Posterior cingulate gyrus (tissue), 11 donors: ENCODE measurements at places on chromosomes 5 and 9.

GRCh38 chr5:153504726-153505125, 14.3 kb downstream of the GRIA1 start:
- no peak for DNase-seq

DNA sequence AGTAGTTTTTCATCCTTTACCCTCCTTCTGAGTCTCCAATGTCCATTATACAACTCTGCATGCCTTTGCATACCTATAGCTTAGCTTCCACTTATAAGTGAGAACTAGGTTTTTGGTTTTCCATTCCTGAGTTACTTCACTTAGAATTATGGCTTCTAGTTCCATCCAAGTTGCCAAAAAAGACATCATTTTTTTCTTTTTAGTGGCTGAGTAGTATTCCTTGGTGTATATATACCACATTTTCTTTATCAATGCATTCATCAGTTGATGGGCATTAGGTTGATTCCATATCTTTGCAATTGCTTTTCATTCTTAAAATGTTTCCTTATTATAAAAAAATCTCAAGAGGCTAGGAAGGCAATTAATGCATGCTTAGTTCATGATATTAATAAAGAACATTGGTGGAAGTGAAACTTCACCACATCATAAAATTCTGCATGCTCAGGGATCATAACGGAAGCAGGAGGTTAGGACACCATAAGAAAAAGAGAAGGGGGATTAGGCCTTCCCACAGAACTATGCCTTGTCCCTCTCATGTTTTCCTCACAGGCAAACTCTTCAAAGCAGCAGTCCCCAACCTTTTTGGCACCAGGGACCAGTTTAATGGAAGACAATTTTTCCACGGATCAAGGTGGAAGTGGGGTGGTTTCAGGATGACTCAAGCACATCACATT, 105.2 kb downstream of the FRMD3 start:
- no peak for DNase-seq

- no peak for DNase-seq
Measured at GRCh38 chr5:90424245-90424644, 14.7 kb upstream of the CETN3 start.

DNA sequence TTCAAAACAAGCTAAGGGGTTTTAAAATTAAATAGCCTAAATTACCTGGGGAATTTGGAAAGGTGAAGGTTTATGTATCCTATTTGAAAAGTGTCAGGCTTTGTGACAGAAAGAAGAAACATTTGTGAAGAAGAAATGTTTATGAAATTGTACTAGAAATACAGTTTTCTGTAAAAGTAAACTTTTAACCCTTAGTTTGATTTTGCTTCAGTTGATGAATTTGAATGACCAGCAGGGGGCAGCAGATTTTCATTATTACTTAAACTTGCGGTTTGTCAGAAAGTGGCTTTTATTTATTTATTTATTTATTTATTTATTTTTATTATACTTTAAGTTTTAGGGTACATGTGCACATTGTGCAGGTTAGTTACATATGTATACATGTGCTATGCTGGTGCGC, 58.1 kb downstream of the NNT start:
- DNase-seq = no peak

DNA sequence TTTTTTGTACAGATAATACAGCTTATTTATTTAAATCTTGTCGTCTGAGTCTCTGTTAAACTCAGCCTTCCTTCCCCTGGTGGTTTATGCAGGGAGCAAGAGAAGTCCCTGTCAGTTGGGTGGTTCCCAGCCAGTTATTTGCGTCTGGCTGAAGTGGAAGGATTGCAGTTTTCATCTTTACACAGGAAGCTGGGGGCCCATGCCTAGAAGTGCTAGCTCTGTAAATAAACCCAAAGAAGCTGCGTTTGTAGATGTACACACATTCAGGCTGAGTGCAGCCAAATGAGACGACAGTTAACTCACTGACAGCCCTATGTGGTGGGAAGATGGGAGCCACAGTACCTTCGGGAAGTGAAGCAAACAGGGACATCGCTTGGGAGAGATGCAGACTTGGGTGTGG, 122.1 kb downstream of the SAXO1 start:
- DNase-seq = no peak

DNA sequence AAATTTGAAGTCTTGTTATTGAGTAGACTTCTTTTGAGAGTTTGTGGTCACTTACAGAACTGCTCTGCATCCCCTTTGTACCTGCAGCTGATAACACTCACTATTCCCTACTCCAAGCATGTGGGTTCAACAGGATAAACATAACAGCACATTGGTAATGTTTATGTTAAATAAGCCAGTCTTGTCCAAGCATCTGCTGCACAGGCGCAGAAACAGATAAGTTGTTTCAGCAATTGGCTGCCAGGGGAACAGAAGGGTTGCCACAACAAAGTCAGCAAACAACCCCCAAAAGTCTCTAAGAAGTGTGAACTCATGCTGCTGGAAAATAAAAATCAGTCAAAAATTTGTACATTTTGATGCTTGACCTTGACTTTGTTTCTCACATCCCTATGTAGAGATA, 174.6 kb downstream of the GDNF start:
- DNase-seq = no peak

DNA sequence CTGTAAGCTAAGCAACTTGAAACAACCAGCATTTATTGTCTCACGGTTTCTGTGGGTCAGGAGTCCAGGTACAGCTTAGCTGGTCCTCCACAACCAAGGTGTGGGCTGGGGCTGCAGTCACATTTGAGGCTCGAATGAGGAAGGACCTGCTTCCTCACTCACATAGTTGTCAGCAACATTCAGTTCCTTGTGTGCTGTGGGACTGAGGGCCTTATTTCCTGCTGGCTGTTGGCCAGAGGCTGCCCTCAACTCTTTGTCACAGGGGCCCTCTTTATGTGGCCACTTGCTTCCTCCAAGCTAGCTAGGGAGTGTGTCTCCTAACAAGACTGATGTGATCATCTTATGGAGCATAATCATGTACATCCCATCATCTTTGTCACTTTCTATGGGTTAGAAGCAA, 29.2 kb upstream of the SEMA4D start:
- DNase-seq = no peak

GRCh38 chr5:33841891-33842290, 49.9 kb downstream of the ADAMTS12 start:
- no peak for DNase-seq

- DNase-seq = peak; percentile 55
Measured at GRCh38 chr5:175657593-175658271, at the start of gene HRH2. Gene HRH2 (plus strand): TSS chr5:175658071. CDS start chr5:175683234, 25,163 bp downstream.

- DNase-seq = no peak
Measured at GRCh38 chr5:82839881-82840280, 237.3 kb downstream of the TMEM167A start.

DNA sequence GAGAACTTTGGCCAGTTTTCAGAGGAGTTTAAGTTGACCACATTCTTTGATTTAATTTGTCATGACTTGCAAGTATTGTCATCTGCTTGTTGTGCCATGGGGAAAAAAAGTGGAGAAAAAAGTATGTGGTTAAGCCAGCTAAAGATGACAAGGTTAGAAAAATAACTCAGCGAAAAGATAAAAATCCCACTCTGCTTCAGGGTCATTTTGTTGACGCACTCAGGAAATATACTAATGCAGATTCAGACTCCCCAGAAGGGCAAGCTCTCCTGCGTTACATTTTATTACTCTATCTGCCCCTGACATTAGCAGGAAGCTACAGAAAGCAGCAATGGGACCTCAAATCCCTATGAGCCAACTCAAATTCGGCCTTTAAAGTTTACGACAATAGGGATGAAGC, 27.6 kb upstream of the TESK1 start:
- DNase-seq = no peak

- DNase-seq = no peak
Measured at GRCh38 chr5:170092455-170093101, 13.1 kb upstream of the FOXI1 start.

- DNase-seq = no peak
Measured at GRCh38 chr9:113579283-113580040, 115.9 kb downstream of the RGS3 start.

DNA sequence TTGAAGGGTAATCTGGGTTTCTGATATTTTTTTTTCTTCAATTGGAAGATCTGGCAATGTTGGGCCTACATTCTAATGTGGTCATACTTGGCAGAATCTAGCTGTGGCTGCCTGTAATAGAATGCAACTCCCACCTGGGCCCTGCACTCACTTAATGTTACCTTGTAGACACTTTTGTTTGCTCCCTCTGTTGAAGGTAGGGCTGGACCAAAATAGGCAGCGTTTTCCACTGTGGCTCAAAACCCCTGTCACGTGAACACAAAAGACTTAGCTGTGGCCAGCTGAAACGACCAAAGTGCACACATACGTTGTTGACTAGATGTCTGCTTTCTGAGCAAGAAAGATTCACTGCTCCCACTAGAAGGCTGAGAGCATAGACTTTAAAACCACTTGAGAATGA, 117.6 kb upstream of the HMHB1 start:
- DNase-seq = no peak

- DNase-seq = no peak
Measured at GRCh38 chr9:7534211-7534935, 265.2 kb downstream of the DMAC1 start.

DNA sequence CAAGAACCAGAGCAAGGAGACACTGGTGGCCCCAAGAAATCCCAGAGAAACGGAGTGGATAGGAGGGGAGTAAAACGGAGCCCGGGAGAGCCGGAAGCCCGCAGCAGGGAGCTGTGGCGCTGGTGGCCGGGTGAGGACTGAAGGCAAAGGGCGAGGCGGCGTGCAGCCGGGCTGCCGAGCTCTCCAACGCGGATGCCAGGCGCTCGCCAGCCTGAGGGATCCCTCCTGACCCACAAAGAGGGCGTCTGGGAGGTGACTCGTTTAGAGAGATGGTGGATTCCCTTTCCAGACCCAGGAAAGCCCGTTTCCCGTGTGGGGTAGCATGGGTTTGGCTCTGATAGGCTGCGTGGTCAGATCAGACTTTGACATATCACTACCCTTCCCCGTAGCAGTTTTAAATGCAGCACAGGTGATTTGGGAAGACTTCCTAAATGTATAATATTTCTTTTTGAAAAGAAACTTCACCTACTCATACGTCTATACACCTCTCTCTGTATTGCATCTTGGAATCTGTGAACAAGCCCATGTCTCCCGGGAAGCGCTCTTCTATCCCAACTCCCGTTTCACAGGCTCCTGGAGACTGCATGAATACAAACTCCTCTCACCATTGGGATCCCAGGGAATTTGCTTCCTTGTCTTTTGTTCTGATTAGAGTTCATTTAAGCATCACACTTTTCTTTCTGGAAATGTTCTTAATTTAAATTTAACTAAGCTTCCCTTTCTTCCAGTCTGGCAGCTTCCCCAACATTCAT, 158.1 kb downstream of the C9orf152 start:
- no peak for DNase-seq

DNA sequence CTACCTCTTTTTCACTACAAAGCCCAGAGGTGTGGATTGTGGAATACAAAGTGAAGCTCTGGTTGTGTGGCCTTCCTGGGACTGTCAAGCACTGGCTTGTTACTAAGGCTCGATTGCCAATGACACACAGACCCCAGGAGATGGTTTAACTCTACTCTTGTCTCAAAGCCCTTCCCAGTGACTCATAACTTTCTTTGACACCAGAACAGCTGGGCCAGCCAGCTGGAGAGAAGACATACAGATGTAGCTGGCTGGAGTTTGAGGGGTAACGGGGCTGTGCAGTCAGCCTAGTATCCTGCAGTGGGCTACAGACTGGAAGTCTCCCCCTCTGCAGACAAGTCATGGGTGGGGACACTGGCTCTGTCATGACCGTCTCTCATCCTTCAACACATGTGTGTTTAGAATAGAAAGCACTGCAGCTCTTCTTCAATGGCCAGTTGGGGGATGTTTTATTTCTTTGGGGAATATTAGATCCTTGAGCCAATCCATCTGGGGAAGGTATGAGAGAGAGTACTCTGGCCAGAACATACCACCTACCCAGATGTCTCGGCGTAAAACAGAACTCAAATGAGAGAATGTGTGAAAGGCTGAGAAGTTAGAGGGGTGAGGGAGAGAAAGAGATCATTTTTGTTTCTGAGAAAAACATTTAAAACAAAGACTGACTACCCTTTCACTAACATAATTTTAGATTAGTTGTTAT, 53.3 kb downstream of the SEMA6A start:
- no peak for DNase-seq
